Esophagus muscularis mucosa (tissue), 4 donors: ENCODE measurements at places on chromosomes 12 and 14.

DNA sequence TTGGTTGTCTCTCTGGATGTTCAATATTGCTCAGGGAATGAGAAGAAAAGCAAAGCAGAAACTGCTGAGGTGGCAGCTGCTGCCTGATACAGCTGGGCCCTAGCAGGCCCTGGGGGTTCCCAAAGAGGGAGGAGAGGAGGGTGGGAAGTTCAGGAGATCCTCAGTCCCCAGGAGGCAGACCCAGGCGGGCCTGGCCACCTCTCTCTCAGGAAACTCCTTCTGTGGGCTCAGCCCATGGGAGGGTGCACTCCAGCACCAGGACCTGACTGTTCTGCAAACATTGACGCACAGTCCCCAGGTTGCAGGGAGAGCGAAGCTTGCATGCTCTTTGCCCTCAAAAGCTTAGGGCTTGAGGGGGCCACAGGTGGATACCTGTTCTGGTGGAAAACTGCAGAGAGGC is 29.6 kb downstream of the IRF2BPL start:
- no peaks in the 10 kb centered on the region for H3K36me3 ChIP-seq
- H3K4me3 ChIP-seq: no peak overlapping the region
- DNase-seq: no peak
- H3K27me3 ChIP-seq: no peaks in the 10 kb centered on the region
- H3K27ac ChIP-seq: no peak overlapping the region
- H3K4me1 ChIP-seq: peaks cover 15% of the 10 kb centered on the region

DNA sequence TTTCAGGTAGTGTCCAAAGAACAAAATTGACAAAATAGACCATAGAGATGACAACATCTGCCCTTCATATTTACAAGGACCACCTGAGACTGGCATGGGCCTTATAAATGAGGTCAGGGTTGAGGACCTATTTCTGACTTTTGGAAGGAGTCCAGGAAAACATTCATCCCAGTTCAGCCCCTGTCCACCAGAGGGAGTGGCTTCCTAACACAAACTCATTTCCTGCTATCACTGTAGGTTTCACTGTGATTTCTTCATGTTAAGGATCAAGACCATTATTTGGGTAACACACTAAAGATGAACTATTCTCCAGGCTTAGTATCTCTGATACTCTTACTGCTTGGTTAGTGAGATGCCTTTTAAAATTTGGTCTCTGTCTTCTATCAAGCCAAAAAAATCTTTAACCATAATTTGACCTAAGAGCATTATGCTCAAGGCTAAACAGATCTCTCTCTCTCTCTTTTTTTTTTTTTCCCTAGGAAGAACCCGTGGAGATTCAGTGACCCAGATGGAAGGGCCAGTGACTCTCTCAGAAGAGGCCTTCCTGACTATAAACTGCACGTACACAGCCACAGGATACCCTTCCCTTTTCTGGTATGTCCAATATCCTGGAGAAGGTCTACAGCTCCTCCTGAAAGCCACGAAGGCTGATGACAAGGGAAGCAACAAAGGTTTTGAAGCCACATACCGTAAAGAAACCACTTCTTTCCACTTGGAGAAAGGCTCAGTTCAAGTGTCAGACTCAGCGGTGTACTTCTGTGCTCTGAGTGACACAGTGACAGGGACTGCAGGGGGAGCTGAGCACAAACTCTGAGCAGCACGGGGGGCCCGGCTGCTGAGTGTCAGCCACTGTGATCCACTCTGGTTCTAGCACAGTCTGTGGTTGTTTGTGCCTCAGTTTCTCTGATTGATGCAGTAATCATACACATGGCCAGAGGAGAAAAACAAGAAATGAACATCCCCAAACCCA is 267.6 kb upstream of the OR4E1 start:
- no peak for DNase-seq
- no peaks in the 10 kb centered on the region for H3K36me3 ChIP-seq
- H3K4me3 ChIP-seq: no peak overlapping the region
- H3K27me3 ChIP-seq: no peaks in the 10 kb centered on the region
- no peaks in the 10 kb centered on the region for H3K4me1 ChIP-seq
- H3K27ac ChIP-seq: no peak overlapping the region

DNA sequence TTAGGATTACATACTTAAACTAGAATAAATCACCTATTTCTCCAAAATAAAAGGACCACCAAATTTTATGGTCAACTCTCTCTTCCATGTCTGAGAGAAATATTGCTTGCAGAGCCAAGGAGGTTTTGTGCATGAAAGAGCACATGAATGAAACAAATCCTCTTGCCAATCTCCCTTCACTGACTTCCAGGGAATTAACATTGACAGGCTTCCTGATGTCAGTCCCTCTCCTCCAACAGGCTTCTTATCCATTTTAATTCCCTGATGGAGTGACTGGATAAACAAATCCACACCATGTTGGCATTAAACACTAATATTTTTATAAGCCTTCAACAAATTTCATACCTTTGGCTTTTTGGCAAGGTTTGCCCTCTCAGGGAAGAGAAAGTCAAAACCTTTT is 45.3 kb upstream of the CNTN1 start:
- H3K27me3 ChIP-seq: no peaks in the 10 kb centered on the region
- no peak overlapping the region for H3K4me3 ChIP-seq
- no peak for DNase-seq
- no peaks in the 10 kb centered on the region for H3K36me3 ChIP-seq
- H3K4me1 ChIP-seq: peaks cover 10% of the 10 kb centered on the region

DNA sequence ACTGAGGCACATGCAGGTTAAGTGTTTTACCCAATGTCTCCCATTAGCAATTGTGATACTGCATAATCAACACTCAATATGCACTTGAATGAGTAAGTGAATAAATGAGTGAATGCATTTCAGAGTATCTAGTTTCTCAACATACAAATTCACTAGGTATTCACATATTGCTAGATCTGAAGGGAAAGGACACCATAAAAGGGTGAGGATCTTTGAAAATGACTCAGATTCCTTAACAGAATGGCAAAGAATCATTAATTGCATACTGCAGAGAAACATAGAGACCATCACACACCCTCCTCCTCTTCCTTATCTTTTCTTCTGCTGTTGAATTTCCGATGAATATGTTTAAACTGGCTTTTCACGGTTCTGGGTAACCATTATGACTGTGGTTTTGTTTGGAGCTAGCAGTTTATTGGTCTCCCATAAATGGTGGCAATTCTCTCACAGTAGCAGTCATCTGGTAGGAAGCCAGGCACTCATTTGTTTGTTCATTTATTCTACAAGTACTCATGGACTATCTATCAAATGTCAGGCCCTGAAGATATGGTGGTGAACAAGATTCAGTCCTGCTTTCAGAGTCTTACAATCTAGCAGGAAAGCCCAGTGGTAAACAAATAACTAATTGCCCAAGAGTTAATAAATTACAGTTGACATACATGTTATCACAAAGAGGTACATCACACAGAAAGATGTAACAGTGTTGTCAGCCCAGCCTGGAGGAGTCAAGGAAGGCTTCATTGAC is 70.2 kb downstream of the LLPH start:
- no peak overlapping the region for H3K27ac ChIP-seq
- peak; percentile 37 for DNase-seq

- H3K36me3 ChIP-seq: no peaks in the 10 kb centered on the region
- H3K4me1 ChIP-seq: no peaks in the 10 kb centered on the region
- no peak overlapping the region for H3K27ac ChIP-seq
- H3K27me3 ChIP-seq: no peaks in the 10 kb centered on the region
- no peak for DNase-seq
These were observed 84.9 kb downstream of the DICER1 start for GRCh38 chr14:95072310-95072905.
